ENCODE measurements at places on chromosomes 4 and X. TPM values are rescaled to one million over a fixed set of nuclear protein-coding genes. Genes with fewer than 3 reads are reported as not detected.
A peak's percentile ranks its signal among the peaks of the same experiment; 100 is the strongest.

DNA sequence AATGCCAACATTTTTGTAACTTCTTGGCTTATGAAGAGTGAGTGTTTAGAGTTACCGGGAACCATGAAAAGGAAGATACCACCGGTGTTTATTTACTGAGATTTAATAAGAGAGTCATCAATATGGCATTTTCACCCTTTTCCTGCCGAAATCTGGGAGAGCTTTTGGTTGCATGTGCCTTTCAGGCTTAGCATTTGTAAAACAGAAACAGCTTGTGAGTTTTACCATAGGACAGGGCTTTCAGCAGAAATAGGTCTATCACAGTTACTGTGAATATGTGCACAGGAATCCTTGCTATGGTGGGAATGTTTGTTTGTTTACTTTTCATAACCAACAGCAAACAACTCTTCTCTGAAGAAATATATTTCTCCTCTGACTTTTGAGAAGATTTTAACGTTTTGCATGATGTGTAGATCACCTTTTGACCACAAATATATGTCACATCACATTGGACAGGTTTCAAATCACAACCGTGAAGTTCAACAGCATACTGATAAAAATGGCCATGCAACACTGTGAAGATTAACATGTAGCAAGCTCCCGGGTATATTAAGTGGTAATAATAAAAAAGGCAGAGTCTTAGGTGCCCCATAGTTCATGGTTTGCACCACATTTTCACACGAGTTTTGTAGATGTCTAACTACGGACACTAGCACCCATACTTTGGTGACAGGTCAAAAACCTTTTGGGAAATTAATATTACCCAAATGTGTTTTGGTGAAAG lies 21.3 kb downstream of the ARHGAP24 start:
- no peak for DNase-seq

The SRPK3 gene
- not detected for total RNA-seq

The TGIF2LX gene
- total RNA-seq: not detected

The GAGE12J gene
- not detected for total RNA-seq

DNA sequence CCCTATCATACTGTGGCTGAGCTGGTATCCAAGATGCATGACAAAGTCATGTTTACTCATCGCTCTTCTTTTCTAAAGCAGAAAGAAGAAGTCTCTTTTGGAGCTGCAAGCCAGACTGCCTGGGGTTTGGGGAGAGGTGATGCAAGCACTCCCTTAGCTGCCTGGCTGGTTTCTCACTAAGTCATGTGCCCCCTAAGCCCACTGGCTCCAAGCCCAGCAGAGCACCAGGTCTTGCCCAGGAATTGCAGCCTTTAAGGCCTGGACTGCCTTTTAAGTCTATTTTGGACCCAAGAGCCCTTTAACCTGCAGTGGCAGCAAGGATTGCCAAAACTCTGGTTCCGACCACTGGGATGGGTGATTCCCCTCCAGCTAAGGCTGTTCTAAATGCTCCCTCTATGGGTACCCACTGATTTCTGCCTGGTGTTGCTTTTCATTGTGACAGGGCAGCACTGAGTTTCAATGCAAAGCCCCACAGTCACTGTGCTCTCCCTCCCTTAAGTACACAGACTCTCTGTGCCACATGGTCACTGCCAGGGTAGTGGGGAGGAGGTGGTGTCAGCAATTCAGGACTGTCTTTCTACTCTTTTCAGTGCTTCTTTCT lies 548.6 kb downstream of the TLL1 start:
- DNase-seq: no peak

DNA sequence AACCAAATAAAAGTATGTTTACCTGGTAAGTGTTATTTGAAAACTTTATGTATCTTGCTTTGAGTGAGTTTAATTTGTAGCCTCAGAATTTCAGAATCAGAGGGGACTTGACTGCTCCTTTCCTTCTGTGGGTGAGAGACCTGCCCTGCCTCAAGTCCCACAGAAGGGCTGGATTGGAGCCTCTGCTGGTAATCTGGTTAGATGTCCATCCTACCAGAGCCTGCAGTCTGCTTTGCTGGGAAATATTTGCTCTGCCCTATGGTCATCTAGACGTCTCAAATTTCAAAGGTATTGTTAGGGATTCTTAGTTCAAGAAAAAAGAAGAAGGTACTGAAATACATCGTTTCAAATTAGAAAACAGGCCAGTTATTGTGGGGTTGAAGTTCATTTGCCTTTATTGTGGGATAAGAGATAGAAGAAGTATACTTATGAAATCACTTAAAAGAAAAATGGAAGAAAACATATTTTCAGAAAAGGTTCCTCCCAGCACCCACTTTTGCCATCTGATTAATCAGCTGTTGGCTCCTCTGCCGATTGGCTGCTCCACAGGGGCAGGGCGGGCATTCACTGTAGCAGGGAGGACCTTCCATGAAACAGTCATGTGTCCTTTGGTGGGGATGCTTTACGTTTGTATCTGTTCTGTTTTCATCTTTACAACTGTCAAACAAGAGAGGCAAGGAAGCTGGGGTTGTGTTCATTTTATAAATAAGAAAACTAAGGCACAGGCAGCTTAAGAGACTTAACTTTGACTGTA lies 73.3 kb upstream of the TLR2 start:
- DNase-seq: no peak

DNA sequence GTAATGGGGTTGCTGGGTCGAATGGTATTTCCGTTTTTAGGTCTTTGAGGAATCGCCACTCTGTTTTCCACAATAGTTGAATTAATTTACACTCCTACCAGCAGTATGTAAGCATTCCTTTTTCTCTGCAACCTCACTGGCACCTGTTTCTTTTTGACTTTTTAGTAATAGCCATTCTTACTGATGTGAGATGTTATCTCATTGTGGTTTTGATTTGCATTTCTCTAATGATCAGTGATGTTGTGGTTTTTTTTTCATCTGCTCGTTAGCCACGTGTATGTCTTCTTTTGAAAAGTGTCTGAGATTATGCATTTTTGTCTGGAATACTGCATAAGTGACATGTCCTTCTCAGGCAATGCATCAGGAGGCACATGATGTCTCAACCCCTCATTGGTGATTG lies 28.8 kb downstream of the REPS2 start:
- DNase-seq: no peak

DNA sequence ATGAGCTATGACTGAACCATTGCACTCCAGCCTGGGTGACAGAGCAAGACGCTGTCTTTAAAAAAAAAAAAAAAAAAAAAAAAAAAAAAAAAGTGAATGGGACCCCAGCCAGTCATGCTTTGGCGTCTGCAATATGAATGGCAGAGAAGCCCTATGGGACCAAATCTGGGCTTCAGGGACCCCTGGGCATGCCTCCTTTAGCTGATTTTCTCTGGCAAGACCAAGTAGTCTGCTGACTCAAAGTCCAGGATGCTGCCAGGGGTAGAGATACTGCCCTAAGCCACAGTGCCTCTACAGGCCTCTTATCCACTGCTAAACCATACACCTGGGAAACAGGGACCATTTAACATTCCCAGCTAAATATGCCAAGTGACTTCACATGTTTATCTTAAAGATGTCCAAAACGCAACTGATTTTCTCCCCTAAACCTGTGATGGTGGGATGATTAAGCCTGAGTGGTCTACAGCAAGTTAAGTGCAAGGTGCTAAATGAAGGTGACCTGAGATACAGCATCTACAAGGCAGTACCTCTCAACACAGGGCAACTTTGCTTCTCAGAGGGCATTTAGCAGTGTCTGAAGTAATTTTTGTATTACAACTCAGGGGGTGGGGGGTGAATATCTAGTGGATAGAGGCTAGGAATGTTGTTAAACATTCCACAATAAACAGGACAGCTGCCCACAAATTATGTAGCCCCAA lies 5.8 kb downstream of the RPS4X start:
- no peak for DNase-seq

The MAGEB6 gene
- total RNA-seq: not detected

GRCh38 chr4:110620691-110621327 lies 2.1 kb downstream of the PITX2 start:
- peak; percentile 89 for DNase-seq

DNA sequence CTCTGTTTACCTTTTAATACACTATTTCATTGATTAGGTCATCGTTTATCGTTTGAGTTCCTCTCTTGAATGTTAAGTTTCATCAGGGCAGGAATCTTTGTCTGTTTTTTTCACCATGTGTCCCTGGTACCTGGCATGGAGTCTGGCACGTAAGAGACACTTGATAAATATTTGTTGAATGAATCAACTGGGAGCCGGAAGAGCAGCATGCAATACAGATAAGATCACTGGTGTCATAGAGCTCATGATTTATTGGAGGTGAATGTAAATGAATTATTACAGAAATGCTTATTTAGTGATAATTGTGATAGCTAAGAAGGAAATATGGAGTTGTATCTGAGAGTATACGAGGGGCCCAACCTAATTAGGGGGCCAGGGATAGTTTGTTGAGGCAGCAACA lies 62.8 kb downstream of the UCHL1 start:
- no peak for DNase-seq

- no peak for DNase-seq
Measured at GRCh38 chr4:31598639-31599038, 878.5 kb downstream of the PCDH7 start.

DNA sequence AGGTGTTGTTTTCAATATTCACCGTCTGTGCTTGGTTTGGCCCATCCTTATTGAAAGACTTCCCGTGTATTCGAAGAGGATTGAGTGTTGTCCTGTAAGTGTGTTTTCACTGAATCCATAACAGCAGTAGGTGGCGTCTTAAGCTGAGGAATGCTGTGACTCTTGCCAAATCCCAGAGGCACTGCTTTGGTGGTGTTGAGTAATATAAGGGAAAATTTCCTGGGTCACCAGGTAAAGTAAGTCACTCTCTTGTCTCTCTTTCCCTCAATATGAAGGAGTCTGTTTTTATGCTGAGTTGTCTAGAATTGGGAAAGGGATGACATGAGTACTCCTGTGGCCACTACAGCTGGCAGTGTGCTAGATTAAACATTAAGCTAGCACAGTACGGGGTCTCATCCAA lies 146.7 kb upstream of the ZXDB start:
- DNase-seq: no peak

The TMPRSS11A gene
- not detected for total RNA-seq

GRCh38 chrX:21933077-21933476 lies 7.4 kb upstream of the SMS start:
- peak; percentile 51 for DNase-seq

The RAI2 gene
- total RNA-seq: 0.72 TPM

- no peak for DNase-seq
Measured at GRCh38 chr4:26294904-26295303, 25.9 kb upstream of the RBPJ start.

GRCh38 chr4:125849869-125850268 lies 535.1 kb downstream of the FAT4 start:
- DNase-seq: no peak

DNA sequence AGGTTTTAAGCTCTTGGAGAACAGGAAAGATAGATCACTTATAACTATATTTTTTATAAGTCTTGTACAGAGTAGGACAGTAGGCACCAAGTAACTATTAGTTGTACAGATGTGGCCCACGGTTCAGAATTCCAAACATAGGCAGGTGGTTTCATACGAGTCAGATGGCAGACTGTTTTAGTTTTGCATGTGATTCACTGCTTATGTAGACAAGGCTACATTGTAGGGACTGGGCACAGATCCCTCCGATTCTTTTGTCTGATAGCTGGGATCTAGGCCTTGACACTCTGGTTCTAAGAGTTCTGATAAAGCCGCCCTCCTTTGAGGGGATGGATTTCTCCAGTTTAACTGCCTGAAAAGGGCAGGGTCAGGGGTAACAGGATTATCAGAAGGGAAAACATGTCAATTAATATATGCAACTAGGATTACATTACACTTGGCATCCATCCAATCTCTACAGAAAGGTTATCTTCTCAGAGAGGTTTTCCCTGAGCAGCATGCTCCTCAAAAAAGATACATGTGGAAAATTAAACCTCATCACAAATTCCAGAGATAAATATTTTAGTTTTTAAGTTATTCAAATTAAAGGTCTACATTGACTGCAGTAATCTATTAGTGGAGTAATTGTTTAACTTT lies 87.8 kb downstream of the SPRY1 start:
- DNase-seq: no peak

DNA sequence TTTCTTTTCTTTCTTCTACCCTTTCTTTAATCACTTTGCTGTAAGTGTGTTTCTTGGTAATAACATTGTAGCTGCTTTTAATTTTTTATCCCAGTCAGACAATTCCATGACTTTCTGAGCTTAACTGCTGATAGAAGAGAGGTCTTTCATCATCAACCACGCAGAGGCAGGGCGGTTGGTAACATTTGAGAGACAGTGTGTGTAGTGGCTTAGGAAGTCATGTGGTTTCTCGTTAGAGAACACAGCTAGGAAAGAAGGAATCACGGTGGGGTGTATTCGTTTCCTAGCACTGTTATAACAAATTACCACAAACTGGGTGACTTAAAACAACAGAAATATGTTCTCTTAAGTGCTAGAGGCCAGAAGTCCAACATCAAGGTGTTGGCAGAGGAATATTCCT lies 11.5 kb downstream of the PRPS2 start:
- no peak for DNase-seq

DNA sequence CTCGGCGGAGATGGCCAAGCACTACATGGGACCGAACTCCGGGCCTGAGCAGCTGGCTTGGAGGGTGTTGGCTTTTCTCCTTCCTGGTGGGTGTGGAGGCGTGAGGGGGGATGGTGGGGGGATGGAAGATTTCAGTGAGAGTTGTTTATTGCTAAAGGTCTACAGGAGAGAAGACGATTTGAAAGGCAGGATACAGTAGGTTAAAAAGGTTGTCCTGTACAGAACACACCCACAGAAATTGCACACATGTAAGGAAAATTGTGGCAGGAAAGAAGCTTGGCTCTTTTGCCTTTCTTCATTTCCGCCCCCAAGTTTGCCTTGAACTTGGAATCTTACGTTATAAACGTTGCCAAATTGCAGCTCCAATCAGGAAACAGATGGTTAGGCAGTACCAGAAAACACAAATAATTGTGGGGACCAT lies 74.1 kb upstream of the STOX2 start:
- no peak for DNase-seq

GRCh38 chr4:15479913-15480185 lies 10.2 kb downstream of the CC2D2A start:
- no peak for DNase-seq

The ANK2 gene
- total RNA-seq: 30.5 TPM

DNA sequence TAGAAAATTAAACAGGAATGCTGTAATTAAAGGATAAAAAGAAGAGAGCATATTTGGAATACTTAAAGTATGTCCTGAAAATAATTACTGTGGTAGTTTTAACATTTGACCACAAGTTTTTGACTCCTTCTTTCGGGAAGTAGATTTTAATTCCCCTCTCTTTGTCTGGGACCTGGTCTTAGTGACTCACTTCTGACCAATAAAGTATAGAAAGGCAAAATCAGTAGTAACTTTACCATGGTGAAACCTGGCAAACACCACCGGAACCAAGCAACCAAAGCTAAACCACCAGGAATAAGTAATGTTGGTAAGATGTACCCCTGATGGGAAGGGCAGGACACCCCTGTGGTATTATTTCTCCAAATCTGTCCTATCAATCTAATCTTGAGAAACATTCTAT lies 314.8 kb downstream of the PDHA2 start:
- no peak for DNase-seq

The PTCHD1 gene
- 1.4 TPM for total RNA-seq

DNA sequence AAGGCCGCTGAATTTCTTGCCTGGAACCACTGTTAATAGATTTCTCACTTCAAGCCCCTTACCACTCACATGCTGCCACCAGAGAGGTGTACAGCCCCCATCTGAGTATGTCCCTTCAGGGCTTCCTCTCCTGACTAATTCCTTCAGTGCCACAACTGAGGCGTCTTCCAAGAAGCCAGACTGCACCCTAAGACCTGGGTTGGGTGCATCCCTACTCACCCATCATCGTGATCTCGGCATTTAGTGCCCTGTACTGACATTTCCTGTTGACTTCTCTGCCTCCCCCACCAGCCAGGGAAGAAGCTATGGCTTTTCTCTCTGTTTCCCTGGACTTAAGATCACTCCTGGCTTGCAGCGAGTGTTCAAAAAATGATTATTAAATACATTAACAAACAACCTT lies 40.4 kb upstream of the MAP3K15 start:
- DNase-seq: no peak

The SCRG1 gene
- not detected for total RNA-seq

Data from H9 (cell line).